ENCODE measurements at places on chromosomes 1 and 21.

- no peak for DNase-seq
These were observed 1.2 kb downstream of the TMEM53 start for GRCh38 chr1:44672961-44673674.

- DNase-seq = no peak
These were observed 61.4 kb downstream of the OLFML2B start for GRCh38 chr1:161962091-161962887.

- DNase-seq = no peak
These were observed 30.1 kb upstream of the CHAF1B start for GRCh38 chr21:36354918-36355680.

GRCh38 chr1:151970626-151971025 lies 23.0 kb downstream of the S100A10 start:
- no peak for DNase-seq

GRCh38 chr1:63200676-63201075 lies 121.7 kb upstream of the FOXD3 start:
- DNase-seq = no peak

- DNase-seq = no peak
These were observed 6.9 kb upstream of the DNAH14 start for GRCh38 chr1:224922404-224923164.

DNA sequence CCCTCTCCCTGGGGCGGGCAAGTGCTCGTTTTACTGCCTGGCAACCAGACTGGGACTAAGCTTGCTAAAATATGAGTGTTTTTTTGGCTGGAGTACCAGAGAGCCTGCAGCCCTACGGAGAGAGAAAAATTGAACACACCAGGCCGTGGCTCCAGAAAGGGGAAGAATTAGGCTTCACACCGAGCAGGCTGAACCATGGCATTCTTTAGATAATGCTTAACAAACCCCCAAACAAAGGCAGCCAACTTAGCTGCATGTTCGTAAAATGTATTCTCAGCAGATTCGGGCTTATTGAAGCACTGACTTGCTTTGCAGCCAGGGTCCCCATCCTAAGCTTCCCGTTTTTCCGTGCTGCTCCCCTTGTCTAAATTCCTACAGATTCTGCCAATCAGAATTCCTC lies 76.6 kb downstream of the LMX1A start:
- DNase-seq = no peak

DNA sequence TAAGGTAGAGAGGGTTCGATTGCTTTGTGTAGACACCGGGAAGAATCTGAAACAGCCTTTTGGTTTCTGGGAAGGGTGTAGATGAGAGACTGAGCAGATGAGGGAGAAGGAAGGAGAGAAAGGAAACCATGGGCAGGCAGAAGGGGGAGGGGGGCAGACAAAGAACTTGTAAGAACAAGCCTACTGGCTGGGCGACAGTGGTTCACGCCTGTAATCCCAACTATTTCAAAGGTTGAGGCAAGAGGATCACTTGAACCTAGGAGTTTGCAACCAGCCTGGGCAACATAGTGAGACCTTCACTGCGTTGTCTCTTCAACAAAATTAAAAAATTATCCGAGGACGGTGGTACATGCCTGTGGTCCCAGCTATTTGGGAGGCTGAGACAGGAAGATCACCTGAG lies 106.2 kb downstream of the TM2D1 start:
- DNase-seq = no peak

- DNase-seq = no peak
These were observed 10.8 kb upstream of the MYOM3 start for GRCh38 chr1:24122776-24123175.

DNA sequence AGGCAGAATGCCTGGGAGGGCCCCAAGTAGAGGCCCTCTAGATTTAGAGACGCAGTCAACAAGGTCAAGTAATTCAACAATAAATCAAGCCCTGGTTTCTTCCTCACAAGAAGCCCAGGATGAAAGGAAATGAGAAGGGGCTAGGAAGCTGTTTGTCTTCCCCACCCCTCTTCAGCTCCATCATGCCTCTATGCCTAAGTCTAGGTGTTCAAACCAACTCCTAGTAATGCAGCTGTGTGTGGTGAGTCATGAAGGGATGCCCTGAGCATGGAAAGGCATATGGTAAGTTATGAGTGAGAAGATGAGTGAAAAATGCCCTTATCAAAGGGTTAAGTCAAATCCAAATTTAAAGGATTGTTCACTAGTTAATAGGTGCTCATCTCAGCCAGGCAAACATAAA lies 339.5 kb downstream of the KCNH1 start:
- DNase-seq = no peak
